Activated CD4-positive, alpha-beta T cell treated with anti-CD3 and anti-CD28 coated beads for 1 hour (primary cell): ENCODE measurements at places on chromosomes 5 and 9.

GRCh38 chr9:109977521-109977920, 197.5 kb downstream of the PALM2AKAP2 start:
- no peak for DNase-seq

DNA sequence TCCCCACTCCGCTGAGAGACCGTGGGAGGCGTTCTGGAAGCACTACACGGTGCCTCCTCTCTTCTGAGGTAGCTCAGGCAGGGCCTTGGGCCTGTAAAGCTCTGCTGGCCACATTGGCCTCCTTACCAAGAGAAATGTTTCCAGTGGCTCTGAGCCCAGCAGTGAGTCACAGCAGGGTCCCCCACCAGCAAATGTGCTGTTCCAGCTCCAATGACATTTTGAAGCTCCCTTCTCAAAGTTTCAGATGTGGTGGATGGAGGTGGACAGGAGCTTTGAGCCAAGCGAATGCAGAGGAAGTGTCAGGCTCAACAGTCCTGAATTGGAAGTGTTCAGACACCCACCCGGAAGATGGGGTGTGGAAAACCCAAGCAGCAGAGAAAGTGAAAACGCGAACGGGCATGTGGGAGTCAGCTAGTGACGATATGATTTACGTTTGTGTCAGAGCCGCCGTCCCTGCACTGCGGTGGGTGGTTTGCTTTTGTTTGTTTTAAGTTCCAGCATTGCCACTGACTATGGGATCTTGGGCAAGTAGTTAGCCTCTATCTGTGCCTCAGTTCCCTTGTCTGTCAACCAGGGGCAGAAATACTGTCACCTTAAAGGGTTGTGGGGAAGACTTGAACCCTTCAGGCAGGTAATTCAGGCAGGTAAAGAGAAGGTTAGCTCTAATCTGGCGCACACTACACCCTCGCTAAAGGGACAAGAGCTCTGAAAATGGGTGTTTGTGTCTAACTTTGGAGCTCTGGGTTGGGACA, 38.2 kb downstream of the C5orf15 start:
- DNase-seq = peak; percentile 34

DNA sequence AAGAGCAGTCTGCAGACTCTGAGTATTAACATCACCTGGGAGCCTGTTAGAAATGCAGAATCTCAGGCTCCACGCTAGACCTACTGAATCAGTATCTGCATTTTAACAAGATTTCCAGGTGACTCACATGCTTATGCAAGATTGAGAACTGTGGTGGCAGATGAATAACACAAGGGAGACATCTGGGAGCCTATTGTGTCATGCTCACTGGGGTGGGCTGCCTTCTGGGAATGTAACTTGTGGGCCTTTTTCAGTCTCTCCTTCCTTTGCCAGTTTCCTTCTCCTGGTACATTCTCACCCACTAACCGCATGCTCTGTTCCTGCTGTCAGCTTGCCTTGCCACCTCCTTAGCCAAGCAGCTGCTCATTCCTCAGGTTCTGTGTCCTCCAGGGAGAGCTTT, 176.6 kb upstream of the C9orf72 start:
- DNase-seq = no peak

GRCh38 chr5:9466697-9467096, 79.2 kb downstream of the SEMA5A start:
- no peak for DNase-seq

DNA sequence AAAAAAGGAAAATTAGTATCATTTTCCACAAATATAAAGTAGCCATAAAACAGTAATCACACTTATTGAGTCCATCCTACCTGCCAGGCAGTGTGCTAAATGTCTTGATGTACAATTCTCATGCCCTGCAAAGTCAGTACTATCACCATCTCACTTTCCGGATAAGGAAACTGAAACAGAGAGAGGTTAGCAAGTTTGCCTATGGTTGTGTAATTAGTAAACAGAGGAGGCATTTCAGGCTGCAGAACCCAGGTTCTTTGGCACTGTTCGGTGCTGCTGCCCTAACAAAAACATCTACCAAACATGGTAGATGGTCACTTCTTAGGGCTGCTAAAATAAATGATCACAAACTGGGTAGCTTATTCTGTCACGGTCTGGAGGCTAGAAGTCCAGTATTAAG, 22.6 kb downstream of the PLAC8L1 start:
- no peak for DNase-seq

GRCh38 chr5:73735032-73735734, 109.2 kb downstream of the ARHGEF28 start:
- DNase-seq = no peak

DNA sequence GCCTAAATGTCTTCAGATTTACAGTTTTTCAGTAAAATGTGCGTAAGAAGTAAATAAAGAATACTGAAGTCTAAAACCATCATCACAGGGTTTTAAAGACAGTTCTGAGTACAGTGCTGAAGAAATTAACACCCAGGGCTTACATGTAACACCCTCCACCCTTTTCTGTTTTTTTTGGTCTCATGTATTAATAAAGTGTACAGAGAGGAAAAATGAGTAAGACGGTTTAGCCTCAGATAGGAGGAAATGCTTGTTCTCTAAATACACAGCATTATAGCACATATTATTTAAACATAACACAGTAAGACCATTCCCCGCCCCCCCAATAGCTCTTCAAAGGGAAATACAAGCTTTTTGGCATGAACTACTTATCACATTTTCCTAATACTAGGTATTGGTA, 119.3 kb downstream of the CHSY3 start:
- no peak for DNase-seq

DNA sequence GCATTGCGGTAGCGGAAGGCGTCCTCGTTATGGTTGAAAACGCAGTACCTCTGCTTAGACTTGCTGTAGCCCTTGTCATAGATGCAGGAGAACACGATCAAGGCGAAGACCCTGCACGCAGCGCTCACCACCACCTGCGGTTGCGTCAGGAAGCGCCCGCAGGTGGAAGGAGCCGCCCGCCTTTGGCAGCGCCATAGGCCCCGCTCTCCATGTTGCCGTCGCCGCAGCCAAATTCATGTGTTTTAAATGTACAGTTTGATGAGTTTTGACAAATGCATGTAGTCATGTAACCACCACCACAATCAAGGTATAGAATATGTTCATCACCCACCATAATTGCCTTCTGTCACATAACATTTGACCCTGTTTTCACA, 84.9 kb upstream of the CEP78 start:
- no peak for DNase-seq

DNA sequence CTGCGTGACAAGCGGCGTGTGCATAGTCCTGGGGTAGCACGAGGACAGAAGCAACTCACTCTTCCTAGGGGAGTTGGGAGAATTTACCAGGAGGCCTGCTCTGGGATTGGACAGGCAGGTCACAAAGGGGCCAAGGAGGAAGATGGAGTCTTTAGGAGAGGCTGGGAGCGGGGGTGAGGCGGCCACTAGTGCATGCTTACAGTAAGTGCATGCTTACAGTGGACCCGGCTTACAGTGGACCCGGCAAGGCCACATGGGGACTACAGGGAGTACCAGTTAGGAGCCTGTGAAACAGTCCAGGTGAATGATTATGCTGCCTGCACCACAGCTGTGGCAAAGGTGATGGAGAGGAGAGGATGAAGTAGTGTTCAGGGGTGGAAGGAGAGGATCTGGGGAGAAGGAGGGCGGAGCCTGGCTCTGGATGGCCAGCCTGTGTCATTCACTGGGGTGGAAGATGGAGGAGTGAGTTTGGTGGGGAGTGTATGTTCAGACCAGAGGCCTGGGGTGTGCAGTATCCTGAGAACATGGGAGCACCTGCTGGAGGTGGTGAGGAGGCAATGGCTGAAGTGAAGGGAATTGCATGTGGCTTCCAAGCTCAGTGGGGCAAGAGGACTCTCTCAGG, 78.7 kb downstream of the CRB2 start:
- DNase-seq = no peak

- DNase-seq = no peak
Measured at GRCh38 chr5:180463216-180463900, 30.8 kb upstream of the CNOT6 start.

- no peak for DNase-seq
Measured at GRCh38 chr9:130689572-130689936, 4.0 kb upstream of the EXOSC2 start.

GRCh38 chr5:170332058-170332457, 34.5 kb upstream of the LCP2 start:
- DNase-seq = no peak

DNA sequence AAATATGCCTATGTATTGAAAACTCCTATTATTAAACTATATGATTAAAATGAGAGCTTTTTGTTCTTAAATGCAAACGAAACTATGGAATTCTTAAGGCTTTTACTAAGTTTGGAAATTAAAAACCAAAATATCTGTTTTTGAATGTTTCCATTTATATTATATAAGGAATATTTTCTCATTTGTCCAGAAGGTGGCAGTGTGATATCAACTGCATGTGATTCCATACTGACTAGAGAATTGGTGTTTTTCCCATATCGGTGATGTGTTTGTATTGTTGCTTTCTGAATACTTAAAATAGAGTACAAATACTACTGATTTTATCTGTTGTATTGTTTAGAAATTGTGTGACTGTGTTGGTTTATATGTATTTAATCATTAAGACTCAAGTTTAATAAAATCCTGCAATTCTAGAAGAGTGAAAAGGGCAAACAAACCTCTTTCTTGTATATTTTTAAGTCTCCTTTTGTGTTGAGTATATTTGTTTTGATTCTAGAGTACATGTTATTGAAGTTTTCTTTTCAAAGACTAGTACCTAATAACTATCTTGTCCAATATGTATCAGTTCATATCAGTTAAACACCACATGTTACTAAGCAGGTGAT, 320.8 kb downstream of the CCDC171 start:
- no peak for DNase-seq

GRCh38 chr5:1495525-1495897, 28.2 kb downstream of the LPCAT1 start:
- DNase-seq = no peak

GRCh38 chr9:72338631-72339030, 26.4 kb downstream of the ZFAND5 start:
- no peak for DNase-seq

- DNase-seq = no peak
Measured at GRCh38 chr5:113255579-113256386, 179.0 kb downstream of the TSSK1B start.

GRCh38 chr9:107460153-107461023, 29.2 kb downstream of the KLF4 start:
- DNase-seq = no peak

DNA sequence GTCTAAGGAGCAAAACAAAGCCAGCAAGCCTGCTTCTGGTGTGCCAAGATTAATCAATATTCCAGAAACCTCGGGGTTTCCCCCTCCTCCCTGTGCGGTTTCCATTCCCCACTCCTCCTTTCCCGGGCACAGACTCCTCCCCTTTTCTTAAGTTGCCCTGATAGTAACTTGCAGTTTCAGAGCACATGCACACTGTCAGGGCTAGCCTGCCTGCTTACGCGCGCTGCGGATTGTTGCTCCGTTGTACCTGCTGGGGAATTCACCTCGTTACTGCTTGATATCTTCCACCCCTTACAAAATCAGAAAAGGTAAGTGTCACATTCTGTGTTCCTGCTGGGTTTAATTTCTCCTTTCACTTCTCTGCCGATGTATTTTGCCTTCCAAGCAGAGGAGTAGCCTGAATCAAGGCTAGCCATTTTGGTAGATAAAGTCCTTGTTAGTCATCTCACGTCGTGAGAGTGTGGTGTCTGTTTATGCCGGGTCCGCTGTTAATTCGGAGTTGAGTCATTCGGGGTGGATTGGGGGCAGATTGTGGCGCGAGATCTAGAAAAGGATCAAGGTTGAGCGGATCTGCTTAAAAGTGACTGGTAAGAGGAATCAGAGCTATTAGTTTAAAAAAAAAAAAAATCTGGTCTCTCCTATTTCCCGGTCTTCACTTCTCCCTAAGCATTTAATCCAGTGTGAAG, at the start of gene SLC1A3:
Gene SLC1A3 (plus strand): TSS at position 179 of the 686 bp plus-strand sequence. CDS start 1,818 bp downstream, outside the sequence.
- DNase-seq = no peak

DNA sequence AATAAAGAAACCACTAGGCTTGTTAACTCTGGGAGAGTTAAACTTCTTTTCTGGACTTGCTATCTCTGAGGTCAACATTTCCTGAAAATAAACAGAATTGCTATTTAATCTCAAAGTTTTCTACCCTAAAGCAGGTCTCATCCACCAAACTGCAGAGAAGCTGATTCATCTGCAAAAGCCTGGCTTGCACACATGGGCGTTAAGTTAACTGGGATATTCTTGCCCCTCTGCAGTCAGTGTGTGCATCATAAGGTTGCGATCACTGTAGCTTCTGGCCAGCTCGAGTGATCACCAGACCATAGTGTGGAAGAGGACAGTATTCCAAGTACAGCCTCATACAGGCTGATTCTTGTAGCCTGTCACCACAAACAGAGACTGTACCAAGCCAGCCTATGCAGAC, 99.2 kb downstream of the SPOCK1 start:
- DNase-seq = no peak

- no peak for DNase-seq
Measured at GRCh38 chr5:173490681-173491080, 125.8 kb downstream of the BOD1 start.

DNA sequence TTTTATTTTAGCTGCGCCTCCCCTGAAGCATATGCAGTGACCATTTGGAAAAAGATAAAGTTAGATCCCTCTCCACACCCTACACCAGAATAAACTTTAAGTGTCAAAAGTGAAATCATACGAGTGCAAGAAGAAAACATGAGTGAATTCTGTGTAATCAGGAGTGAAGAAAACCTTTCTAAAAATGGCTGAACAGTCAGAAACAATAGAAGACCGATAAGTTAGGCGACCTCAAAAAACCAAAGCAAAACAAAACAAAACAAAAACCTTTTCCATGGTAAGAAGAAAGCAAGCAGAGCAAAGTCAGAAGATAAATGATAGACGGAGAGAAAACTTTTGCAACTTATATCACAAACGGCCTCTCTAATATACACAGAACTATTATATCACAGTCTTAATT, 16.6 kb upstream of the TSC1 start:
- DNase-seq = no peak

DNA sequence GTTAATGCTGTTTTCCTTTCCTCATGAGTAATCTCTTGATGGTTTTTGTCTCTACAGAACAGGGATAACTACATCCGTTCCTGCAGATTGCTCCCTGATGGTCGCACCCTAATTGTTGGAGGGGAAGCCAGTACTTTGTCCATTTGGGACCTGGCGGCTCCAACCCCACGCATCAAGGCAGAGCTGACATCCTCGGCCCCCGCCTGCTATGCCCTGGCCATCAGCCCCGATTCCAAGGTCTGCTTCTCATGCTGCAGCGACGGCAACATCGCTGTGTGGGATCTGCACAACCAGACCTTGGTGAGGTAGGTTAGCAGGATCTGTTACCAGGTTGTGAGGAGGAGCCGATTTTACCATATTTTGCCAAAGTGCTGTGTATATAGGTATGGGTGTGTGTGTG, 148.2 kb downstream of the TLE4 start:
- no peak for DNase-seq

GRCh38 chr9:103881419-103881818, 212.7 kb upstream of the SMC2 start:
- no peak for DNase-seq
